ENCODE measurements at places on chromosomes 13 and 19.

DNA sequence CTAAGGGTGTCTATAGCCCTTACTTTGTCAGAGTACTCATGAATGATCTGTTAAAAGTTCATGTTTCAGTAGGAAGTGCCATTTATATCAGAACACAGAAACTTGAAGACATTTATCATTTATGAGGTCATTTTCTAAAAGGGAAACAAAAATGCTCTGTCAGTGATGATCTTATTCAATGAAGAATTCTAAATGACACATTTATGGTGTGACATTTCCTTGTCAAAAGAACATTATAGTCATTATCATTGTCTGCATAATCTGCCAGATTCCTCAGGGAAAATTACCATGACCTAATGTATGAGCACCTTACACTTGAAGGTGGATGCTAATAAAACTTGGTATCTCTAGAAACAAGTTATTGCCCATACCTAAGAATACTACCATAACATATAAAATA, 853.8 kb upstream of the SLITRK6 start:
- DNase-seq = no peak

- DNase-seq = no peak
Observed at GRCh38 chr13:24104723-24105122, 55.8 kb upstream of the SPATA13 start.

- DNase-seq = no peak
Observed at GRCh38 chr13:25170554-25171111, 1.5 kb downstream of the AMER2 start.

DNA sequence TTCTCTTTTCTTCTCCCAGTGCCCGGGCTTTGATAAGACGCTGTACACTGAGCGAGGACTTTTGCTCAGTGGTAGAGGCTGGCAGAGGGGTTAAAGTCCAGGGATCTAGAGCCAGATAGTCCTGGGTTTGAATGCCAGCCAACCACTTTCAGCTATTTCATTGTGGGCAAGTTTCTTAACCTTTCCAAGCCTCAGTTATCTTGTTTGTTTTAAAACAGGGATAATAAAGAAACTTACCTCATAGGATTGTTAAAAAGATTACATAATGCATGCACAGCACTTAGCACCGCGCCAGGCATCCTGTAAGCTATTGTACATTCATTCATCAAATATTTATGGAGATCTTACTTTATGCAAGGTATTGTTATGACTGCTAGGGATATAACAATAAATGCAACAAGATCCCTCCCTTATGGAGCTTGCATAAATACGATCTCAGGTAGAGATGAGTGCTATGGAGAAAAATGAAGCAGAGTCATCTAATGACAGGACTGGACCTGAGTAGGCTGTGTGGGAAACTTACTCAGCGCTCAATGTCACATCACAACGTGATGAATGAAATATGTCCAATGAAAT, 70.8 kb downstream of the LNX2 start:
- DNase-seq = no peak

DNA sequence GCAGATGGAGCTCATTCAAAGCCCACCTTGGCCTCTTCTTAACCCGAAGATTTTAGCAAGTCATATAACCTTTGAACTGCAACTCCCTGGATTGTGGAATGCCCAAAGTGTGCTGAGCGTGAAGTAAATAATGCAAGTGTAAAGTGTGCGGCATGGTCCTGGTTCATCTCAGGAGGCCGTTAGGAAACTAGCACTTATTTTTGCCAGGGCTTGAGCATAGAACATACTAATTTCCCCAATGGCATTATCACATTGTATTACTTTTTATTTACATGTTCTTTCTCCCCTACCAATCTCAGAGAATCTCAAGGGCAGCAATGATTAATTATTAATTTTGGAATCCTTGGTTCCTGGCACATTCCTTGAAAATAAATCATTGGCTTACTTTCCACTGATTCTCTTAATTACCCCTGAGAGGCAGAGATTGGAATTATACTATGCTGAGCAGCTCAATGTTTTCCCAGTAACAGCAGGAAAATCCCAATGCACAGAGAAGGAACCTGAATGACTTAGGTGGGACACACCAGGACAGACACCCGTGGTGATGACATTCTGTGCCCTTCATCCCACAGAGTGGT, 128.8 kb upstream of the GJB6 start:
- DNase-seq = no peak

DNA sequence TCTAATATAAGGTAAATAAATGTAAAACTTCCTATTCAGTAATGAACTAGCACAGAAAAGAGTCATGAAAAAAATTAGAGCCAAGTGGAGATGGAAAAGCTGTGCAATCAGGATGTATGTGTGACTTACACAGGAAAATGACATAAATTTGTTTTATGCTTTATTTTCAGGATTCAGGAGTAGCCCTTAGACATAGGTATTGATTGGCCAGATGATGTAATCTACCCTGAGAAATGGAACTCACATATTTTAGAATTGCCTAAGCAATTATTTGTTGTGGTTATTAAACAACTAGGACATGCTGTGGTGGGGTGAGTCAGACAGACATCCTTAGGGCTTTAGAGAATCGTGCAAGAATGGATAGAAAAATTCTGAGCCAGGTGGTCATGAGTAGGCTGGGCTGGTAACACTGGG, 110.6 kb downstream of the PCDH9 start:
- DNase-seq = peak; percentile 56

DNA sequence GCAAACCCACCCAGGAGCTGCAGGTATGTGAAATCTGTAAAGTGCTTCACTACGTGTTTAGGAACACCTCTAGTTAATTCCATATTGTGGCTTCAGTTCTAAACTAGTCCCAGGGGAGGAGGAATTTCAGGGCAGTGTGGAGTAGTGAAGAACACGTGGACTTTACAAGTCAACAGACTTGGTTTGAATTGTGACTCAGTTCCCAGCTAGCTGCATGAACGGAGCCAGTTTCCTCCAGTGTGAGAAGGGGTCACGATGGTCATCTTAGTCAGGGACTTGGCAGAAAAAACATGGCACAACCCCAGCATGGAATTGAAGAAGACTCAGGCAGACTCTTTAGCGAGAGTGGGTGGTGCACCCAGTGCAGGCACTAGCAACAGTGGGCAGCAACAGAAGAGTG, 175.7 kb upstream of the UBL3 start:
- peak; percentile 32 for DNase-seq

All from HFF-Myc (cell line).